ENCODE measurements at places on chromosomes 1 and 21.

GRCh38 chr1:116234429-116234828 is 123.2 kb downstream of the MAB21L3 start:
- no peak for DNase-seq

DNA sequence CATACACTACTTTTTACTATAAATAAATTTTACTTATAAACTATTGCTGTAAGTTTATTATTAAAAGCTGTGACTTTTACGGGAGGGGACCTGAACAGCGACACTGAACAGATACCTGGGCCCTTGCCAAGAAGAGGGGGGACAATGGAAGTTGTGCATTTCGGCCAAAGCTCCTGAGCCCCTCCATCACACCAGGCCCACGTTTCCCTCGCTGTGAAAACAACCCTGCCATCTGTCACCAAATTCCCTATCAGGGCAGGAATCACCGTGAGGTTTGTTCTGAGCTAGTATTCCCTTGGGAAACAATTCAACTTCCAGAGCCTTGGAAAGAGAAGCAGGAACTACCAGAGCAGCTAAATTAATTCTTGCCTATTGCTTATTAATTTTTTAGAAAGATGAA is 37.0 kb downstream of the VTCN1 start:
- DNase-seq = no peak

DNA sequence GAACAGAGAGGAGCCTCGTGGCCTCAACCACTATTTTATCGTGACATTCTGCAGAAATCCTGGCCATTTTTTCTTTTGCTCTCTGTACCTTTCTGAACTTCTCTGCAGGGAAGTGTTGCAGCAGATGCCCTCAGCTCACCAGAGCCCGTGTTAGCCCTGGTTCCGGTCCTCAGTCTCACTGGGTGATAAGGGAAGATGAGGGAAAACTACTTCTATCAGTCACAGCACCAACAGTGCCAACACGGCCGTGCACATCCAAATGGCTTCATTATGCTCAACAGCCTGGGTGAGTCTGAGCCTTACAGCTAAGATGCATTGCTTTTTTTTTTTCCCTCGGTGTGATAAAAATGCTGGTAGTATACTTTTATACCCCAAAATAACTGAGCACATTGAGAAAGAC is 93.0 kb downstream of the KIF26B start:
- no peak for DNase-seq

GRCh38 chr1:200039849-200040474 is 12.5 kb downstream of the NR5A2 start:
- DNase-seq = peak; percentile 34

GRCh38 chr1:36211841-36212240 is 12.4 kb upstream of the THRAP3 start:
- DNase-seq = no peak

- DNase-seq = no peak
Measured at GRCh38 chr1:154788886-154789285, 81.2 kb downstream of the KCNN3 start.

GRCh38 chr21:25944672-25945213 is 210.0 kb downstream of the GABPA start:
- no peak for DNase-seq

- no peak for DNase-seq
Measured at GRCh38 chr1:40808002-40808401, 24.4 kb downstream of the KCNQ4 start.

DNA sequence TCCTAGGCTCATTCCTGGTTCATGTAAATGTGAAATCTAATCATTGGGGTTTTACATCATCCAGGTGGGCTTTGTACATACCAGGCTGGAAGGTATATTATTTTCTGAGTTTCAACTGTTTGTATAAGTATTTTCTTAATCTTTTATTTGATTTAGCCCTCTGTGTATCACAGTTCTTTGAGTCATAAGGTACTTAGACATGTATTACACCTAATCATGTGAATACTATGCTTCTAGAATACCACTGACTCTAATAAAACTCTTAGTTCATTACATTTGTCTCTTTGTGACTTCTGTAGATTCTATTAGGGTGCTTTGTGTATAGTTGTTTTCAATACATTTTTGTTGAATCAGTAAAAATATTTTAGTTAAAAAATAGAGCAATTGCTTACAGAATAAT is 92.8 kb downstream of the ZFYVE9 start:
- DNase-seq = no peak

DNA sequence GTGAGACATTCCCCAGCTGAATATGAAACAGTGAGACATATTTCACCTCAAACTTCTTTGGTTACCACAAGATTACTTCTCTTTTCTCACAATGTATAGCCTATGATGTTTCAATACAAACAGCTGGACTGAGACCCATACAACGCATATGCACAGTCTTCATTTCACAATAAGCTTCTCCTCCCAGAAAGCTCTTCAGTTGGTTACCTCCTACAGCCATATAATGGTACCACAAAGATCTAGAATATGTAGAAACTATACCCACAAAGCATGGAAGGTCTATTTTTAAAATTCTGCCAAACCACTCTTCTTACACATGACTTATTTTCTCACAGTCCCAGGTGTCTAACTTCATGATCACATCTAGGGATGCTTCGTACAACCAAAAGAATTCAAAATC is 70.8 kb downstream of the JAK1 start:
- DNase-seq = no peak

DNA sequence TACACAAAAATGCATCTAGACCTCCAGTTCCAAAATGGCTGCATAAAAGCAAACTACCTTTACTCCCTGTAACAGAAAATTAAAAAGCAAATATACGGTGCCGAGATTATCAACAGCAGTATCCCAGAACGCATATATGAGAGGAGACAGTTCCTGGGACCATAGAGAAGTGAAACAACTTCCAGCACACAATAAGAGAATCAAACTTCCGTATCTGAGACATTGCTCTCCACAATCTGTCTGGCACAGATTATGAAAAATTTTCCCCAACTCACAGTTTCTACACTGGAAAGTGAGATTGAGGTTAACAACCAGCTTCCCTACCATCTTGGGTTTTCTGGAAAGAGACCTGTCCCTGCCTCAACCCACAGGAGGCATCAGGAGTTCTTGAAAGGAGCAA is 47.2 kb upstream of the ST6GALNAC3 start:
- DNase-seq = no peak

- DNase-seq = no peak
Measured at GRCh38 chr1:234836776-234837357, 226.9 kb upstream of the IRF2BP2 start.

GRCh38 chr1:112927462-112927990 is 28.5 kb downstream of the SLC16A1 start:
- no peak for DNase-seq

GRCh38 chr1:182338806-182339370 is 52.7 kb downstream of the GLUL start:
- no peak for DNase-seq

GRCh38 chr1:37556712-37557196 is at the start of gene DNALI1:
Gene DNALI1, plus strand, starts transcription at chr1:37556940. Its CDS starts 55 bp downstream, at chr1:37556995.
- no peak for DNase-seq

DNA sequence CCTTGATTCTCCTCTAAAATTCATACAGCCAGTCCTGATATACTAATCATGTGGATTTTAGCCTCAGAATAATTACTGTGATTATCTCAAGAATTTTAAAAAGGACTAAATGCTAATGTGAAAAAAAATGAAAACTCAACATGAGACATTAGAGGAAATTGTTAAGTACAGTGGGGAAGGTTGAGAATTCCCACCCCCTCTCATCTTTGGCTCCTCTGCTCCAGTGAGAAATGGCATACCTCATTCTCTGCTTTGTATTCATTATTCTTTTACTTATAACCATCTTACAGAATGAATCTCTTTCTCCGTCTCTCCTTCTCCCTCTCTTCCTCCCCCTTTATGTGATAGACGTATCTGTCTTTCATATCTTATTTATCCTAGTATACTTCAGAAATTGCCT is 70.9 kb downstream of the DIRAS3 start:
- DNase-seq = no peak

DNA sequence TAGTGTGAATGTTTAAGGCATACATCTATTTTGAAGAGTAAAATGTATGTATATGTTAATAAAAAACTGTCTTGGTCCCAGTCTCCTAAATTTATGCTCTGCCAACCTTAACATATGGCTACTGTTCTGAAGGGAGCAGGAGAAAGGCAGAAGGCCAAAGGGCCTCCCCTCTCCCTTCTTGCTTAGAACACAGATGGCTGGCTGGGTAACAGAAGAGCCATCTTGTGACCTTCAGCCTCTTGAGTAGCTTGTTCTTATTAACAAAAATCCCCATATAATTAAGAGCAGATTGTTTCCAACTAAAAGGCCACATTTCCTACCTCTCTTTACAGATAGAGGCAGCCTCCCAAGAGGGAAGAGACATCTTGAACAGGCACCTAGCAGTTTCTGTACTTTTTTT is 36.1 kb downstream of the EPB41 start:
- no peak for DNase-seq

GRCh38 chr1:36847761-36848160 is 186.6 kb downstream of the GRIK3 start:
- DNase-seq = no peak

- no peak for DNase-seq
Measured at GRCh38 chr1:41498804-41499203, 14.3 kb upstream of the EDN2 start.

DNA sequence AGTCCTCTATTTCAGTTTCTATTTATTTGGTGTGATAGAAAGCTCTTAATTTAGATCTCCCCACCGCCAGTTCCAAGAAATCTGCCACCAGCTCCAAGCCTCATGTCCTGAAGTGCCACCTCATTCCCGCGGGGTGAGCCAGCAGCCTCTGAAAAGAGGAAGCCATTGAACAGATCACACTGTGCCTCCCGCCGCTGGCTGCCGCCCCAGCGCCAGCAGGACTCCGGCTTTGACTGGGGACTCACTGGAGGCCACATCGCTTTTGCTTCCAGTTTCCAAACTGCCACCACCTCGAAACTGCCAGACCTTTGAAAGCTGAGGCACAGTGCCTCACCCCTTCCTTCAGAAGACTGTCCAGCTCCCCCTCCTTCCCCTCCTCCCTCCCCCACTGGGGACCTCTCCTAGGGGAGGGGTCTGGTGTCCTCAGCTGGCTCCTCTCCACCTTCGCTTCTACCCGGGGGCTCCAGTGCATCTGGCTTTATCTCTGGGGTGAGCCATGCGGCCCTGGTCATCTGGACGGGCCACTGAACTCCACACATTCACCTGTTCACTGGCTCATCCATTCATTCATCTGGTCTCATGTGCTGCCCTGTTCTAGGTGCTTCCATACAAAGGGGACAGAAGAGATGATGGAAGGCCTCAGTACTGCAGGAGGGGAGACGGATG is 58.9 kb downstream of the VPS26C start:
- no peak for DNase-seq

DNA sequence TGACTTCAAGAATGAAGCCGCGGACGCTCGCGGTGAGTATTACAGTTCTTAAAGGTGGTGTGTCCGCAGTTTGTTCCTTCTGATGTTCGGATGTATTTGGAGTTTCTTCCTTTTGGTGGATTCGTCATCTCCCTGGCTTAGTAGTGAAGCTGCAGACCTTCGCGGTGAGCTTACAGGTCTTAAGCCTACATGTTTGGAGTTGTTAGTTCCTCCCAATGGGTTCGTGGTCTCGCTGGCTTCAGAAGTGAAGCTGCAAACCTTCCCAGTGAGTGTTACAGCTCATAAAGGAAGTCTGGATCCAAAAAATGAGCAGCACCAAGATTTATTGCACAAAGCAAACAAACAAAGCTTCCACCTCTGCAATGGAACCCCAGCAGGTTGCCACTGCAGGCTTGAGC is 14.7 kb downstream of the LDLRAD1 start:
- DNase-seq = no peak

DNA sequence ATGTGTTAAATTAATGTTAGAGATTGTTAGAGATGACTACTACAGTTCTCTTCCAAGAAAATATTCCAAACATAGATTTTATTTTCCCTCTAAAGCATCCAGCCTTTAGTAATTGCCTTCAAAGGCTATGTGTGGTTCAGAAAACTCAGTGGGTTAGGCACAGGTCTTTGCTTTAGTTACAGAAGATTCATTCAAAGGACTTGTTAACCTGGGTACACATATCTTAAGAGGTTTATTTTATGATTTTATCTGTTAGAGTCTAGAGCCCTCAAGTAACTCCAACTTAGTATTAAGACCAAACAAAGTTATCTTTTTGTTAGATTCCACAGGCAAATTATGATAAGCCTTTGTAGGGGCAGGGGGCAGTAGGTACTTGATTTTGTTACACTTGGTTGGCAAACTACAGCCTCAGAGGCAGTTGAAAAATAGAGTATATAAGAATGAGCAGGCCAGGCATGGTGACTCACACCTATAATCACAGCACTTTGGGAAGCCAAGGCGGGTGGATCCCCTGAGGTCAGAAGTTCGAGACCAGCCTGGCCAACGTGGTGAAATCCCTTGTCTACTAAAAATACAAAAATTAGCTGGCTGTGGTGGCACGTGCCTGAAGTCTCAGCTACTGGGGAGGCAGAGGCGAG is 37.9 kb downstream of the CXADR start:
- no peak for DNase-seq

GRCh38 chr1:54376430-54377039 is 29.7 kb downstream of the SSBP3 start:
- no peak for DNase-seq

DNA sequence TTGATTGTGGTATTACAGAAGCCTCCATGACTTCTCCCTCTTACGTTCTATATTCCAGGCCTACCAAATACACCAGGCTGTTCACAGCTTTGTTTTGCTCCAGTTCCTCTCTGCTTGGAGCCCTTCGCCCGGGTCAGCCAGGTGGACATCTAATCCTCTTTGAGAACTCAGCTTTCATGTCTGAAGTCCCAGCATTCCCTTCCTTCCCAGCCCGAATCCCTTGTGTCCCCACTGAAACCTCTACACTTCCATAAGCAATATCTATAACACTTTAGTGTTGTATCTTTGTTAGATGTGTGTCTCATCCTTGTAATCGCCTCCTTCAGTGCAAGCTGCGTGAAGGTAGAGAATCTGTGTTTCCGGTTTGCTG is 1.9 kb downstream of the RNF11 start:
- DNase-seq = peak; percentile 57

DNA sequence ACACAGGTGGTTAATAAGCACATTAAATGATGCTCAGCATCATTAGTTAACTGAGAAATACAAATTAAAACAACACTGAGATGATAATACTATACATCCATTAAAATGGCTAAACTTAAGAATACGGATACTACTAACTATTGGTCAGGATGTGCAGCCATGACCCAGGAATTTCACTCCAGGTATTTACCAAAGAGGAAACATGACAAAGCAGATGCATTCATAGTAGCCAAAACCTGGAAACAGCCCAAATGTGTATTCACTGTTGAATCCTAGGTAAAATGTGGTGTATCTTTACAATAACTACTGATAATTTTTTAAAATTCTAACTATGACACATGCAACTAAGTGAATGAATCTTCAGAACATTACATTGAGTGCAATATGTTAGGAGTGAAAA is 73.0 kb downstream of the PTPRC start:
- no peak for DNase-seq

GRCh38 chr1:246216906-246217305 is 290.2 kb downstream of the SMYD3 start:
- no peak for DNase-seq

Data from HAP-1 (cell line).